Epithelial cell of esophagus (primary cell): ENCODE measurements at places on chromosomes 7 and 10.

DNA sequence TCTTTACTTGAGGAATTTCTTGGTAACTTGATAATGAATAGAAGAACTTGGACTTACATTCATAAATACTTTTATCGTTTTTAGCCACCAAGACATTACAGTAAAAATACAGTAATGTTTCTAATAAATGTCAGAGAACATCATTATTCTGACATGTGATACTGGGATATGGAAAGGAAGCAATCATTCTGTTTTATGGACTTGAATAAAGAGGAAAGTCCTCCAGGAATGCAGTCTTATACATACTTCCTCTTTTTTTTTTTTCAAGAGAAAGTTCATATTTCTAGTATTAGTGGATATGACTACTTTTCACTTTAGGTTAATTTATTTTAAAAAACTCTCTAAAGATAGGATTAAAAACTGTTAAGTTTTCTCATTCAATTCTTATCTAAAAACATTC, 220.0 kb upstream of the SEMA3C start:
- DNase-seq = no peak

DNA sequence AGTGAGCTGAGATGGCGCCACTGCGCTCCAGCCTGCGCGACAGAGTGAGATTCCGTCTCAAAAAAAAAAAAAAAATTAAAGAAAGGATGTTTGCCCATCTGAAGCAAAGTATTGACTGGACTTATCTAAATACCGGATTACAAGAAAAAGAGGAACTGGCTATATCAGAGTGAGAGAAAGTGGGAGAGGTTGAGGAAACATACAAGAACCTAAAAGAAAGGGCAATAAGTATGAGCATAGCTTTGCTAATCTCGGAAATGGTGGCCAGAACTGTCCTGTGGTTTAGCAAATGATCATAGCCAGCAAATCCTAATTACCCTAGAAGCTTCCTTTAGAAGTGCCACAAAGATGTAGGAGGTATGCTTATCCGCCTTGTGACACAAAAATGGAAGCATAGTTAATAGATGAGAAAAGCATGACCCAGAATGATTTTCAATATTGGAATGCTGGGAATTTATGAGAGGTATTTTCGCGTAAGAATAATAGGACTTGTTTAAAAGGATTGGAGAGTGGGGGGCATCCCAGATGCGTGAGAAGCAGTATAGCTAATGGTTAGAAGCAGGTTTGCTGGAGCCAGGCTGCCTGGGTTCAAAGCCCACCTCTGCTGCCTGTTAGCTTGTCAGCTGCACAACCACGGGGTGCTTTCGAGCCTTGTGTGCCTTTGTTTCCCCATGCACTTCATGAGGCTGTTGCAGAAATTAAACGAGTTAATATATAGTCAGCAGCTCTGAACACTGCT, 1.2 kb upstream of the GTPBP4 start:
- DNase-seq = peak; percentile 41

GRCh38 chr10:60534761-60535389, 145.2 kb upstream of the ANK3 start:
- no peak for DNase-seq

- no peak for DNase-seq
Observed at GRCh38 chr7:135248546-135248945, 14.9 kb downstream of the STRA8 start.

DNA sequence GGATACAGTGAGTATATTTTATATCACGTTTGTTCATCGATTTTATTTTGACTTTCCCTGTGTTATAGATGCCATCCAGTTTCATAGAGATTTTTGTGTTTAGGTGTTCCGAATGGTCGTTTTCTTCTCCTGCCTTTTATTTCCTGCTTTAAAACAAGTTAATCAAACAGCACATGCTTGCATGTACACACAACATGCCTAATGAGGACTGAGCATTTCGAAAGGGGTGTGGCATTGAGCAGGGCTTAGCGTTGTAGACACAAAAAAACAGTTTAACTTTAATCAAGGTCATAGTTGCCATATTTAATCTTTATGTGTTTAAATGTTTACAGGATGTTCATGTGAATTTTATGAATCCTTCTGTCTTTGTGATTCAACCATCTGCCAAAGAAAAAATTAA, 430.5 kb upstream of the GALNT17 start:
- peak; percentile 52 for DNase-seq

- DNase-seq = peak; percentile 94
Observed at GRCh38 chr7:70285854-70286253, 687.6 kb downstream of the AUTS2 start.

GRCh38 chr7:977326-978048, 2.1 kb upstream of the COX19 start:
- DNase-seq = peak; percentile 21

DNA sequence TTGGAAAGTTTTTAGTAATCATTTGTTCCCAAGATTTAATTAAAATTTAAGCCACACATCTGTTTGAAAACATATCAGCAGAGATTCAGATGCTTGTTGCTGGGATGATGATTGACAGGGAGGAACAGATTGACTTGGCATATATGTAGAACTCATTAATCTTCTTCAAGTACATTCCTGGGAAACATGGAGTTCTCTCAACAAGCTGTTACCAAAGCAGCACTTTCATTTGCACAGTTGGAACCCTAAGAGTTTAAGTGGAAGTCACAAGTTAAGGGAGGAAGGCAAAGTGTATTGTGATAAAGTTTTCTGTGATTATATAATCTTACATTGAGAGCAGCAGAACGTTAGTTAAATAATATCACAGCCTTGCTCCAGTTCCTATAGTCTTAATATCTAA, 485.4 kb upstream of the CELF2 start:
- no peak for DNase-seq

GRCh38 chr7:43505412-43505811, 77.5 kb upstream of the STK17A start:
- no peak for DNase-seq

GRCh38 chr7:29626730-29627129, 63.1 kb downstream of the PRR15 start:
- no peak for DNase-seq

DNA sequence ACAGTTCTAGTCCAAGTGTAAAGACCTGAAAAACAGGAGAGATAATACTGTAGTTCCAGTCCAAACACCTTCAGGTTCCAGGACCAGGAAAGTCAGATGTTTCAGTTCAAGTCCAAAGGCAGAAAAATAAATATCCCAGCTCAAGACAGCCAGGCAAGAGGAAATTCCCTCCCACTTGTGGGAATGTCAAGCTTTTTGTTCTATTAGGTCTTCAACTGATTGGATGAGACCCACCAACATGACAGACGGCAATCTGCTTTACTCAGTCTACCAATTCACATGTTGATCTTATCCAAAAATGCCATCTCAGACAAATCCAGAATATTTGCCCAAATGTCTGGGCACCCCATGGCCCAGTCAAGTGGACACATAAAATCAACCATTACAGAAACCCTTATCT, 33.1 kb downstream of the SEMA3D start:
- no peak for DNase-seq

DNA sequence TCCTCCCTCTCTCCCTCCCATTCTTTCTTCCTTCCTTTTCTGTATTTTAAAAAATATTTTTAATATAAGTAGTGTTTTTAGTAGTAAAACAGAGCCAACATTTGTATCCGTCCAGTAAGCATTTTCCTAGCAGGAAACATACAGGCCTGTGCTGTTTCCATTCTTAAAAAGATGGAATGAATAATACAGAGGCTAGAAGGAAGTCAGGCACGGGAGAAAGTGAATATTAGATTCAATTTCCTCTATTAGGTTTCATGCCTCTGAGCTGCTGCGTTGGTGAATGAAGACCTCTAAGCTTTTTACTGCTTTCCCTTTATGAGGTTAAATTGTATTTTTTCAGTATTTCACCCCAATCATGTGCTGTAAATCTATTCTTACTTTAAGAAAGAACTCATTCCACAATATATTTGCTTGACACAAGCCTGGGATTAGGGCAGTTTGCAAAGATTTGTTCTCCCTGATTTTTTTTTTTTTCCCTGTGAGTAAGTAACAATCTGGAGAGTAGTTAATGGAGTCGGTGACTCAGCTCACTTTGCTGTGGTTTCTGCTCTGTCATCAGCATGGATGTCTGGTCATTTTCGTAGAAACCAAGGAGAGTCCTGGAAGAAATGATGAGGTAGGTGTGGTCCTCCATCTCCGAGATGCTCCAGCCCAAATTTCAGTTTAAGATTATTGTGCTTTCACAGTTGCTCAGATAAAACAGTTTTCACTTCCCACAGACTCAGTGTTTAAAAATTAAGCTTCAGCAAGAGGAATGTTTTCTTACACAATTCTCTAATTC, 76.1 kb upstream of the PITRM1 start:
- DNase-seq = peak; percentile 93

- DNase-seq = peak; percentile 66
Observed at GRCh38 chr10:90862908-90863514, 5.2 kb upstream of the HTR7 start.

- no peak for DNase-seq
Observed at GRCh38 chr10:30834651-30835050, 197.0 kb downstream of the ZNF438 start.

DNA sequence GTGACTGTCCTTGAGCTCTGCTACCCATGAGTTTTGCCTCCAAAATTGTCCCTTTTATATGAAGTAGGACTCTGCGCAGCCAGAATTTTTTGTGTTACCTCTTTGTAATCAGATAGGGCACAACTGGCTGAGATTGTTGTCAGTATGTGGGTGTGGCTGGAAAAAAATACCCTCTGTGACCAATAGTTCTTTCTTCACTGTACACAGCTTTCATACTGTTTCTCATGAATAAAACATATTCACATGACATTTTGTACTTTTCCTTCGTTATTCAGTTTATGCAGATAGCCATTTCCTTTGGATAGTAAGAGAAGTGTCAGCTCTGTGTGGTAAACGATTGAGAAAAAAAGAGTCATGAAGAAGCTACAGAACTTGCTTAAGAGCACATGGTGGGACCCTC, 49.6 kb upstream of the WNT8B start:
- DNase-seq = no peak

DNA sequence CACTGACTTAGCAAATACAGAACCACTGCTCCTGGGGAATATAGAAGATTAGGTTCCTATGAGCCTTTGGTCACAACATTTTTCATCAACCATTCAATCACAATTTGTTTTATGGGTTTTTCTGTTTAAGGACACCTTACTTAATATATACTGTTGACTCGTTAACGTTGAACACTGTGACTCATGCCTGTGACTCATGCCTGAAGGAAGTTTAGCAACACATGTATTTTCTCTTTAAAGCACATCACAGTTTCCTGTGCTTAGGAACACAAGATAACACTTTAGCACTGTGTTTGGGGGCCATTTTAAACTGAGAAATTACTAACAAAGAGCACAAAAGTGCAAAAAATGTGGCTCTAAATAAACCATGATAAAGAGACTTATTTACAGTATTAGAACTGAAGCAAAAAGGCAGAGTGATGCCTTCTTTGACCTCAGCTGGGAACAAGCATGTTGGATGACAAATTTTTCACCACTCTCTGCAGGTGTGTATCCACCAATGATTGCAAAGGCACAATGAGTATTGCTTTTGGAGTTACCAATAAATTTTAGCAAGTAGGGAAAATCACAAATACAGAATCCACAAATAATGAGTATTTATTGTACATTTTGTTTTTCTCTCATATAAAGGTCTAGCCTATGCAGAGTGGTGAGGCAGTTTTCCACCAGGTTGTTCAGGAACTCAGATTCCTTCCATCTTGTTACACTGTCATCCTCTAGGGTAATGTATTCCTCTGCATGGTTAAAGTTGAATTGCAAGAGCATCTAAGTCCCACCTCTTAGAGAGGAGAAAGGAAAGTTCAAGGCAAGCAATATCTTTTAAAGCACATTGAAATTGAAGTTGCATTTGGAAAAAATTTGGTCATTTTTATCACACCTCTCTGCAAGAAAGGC, 7.3 kb downstream of the FGFBP3 start:
- DNase-seq = peak; percentile 93

DNA sequence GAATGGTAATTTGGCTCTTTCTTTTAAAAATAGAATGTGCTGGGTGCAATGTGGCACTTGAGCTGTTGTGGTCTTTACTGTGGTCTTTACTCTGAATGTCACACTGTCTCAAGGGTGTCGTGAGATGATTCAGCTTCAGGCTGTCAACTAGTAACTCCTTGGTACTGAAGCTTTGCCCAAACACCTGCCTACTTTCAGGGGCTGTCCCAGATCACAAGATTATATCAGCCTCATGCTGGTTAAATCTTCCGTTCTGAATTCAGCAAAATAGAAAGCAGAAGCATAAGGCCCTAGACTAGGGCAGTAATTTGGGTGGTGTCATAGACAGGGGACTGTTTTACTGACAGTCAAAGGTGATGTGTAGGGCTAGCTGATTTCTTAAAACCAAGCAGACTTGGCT, 110.9 kb downstream of the BAMBI start:
- DNase-seq = no peak

DNA sequence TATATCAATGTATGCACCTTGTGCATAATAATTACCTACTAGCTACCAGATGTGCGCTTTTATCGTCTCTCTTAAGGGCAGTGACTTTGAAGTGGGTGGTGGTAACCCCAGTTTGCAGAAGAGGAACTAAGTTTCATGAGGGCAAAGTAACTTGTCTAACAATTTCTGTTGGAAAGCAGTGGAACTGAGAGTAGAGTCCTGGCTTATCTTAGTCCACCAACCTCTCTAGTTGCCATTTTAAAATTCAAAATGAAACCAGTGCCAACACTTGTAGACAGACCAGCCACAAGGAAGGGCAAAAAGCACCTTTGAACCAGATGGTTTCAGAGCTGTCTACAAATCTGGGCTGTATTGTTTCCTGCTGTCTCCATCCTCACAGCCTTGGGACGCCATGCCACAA, 32.0 kb upstream of the RBM20 start:
- no peak for DNase-seq

- no peak for DNase-seq
Observed at GRCh38 chr10:68811314-68812009, 15.9 kb upstream of the STOX1 start.

DNA sequence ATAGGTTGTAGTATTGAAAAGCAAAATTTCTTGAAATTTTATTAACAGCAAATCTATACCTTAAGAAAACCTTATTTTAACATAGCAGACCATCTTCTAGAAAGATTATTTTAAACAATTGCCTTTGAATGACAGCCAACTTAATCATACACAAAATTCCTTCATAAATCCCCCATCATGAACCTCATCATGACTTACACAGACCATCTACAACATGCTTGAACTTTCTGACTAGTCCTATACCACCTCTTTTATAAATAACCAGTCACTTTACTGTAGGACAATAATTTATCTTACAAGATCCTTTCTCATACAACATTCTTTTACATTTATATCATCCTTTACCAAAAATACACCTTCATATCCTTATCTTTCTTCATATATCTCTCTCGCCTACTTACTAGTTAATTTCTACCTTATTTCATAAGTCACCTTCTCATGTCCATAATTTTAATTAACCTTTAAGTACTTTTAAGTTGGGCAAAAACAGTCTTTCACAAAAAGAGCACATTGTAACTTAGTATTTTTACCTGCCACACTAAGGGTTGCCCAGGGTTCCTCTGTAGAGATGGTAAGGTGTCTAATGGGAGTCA, 16.6 kb upstream of the PTN start:
- DNase-seq = no peak

- no peak for DNase-seq
Observed at GRCh38 chr7:124810605-124811004, 45.0 kb upstream of the GPR37 start.

- peak; percentile 61 for DNase-seq
Observed at GRCh38 chr10:114458955-114459354, 54.7 kb upstream of the AFAP1L2 start.
